ENCODE measurements at places on chromosomes 16 and 17. TPM values are rescaled to one million over a fixed set of nuclear protein-coding genes. Genes with fewer than 3 reads are reported as not detected.
A peak's percentile ranks its signal among the peaks of the same experiment; 100 is the strongest.

DNA sequence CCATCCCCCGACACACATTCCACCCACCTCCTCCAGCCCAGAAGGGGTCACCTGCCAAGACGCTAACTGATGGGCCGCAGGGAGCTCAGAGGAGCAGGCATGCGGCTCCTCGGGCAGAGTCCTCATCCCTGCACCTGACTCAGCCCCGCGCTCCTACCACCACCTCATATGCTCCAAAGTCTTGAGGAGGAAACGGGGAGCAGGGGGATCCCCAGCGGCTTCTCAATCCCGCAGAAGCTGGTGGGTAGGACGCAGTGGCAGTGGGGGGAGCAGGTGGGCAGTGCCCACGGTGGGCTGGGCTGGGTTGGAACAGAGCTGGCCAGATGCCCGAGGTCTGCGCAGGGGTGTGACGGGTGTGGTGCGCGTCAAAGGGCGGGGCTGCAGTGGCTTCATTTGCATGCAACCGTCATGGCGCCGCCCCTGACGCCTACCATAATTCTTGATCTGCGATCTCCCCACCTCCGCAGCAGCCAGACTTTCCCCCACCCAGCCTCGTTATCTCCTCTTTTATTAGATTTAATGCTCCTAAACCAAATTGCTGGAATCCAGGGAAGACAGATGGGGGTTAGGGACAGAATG lies 39.0 kb upstream of the EMP2 start:
- H3K4me1 ChIP-seq: peaks cover 22% of the 10 kb centered on the region
- peak; percentile 48 for DNase-seq
- H3K27ac ChIP-seq: peak overlapping the region; percentile 78
- no peak overlapping the region for H3K4me3 ChIP-seq
- H3K27me3 ChIP-seq: no peaks in the 10 kb centered on the region

DNA sequence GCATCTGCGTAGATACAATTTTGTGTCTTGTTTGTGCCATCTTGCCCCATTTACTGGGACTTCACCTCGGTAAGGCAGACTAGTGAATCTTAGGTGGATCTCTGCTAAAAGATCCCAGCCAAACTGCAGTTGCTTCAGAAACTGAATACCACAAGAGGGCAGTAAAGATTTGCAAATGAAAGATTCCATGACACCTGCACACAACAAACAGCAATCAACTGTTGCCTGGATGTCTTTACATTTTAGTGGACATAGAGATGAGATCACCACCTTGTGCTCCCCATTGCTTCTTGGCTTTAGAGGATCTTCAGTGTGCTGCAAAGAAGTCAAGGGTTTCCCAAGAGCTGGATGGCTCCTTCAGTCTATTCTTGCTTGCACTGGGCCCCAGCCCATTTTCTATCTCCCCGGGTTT lies 119.2 kb upstream of the CACNG5 start:
- peaks cover 5% of the 10 kb centered on the region for H3K4me1 ChIP-seq
- H3K27me3 ChIP-seq: no peaks in the 10 kb centered on the region
- peak; percentile 75 for DNase-seq
- no peak overlapping the region for H3K27ac ChIP-seq
- H3K4me3 ChIP-seq: no peak overlapping the region

FAM234A gene
- 78.5 TPM for total RNA-seq

- no peaks in the 10 kb centered on the region for H3K36me3 ChIP-seq
- peak; percentile 51 for DNase-seq
- no peaks in the 10 kb centered on the region for H3K27me3 ChIP-seq
- H3K27ac ChIP-seq: no peak overlapping the region
Observed at GRCh38 chr16:65988024-65988595, 378.4 kb upstream of the CDH5 start.

GRCh38 chr16:69233124-69233523 lies 46.2 kb downstream of the SNTB2 start:
- H3K4me1 ChIP-seq: peaks cover 8% of the 10 kb centered on the region
- H3K27me3 ChIP-seq: no peaks in the 10 kb centered on the region
- H3K4me3 ChIP-seq: no peak overlapping the region
- no peaks in the 10 kb centered on the region for H3K36me3 ChIP-seq
- H3K27ac ChIP-seq: no peak overlapping the region

KRTAP2-2 gene
- total RNA-seq: not detected

PTX4 gene
- total RNA-seq: 0.25 TPM

DNA sequence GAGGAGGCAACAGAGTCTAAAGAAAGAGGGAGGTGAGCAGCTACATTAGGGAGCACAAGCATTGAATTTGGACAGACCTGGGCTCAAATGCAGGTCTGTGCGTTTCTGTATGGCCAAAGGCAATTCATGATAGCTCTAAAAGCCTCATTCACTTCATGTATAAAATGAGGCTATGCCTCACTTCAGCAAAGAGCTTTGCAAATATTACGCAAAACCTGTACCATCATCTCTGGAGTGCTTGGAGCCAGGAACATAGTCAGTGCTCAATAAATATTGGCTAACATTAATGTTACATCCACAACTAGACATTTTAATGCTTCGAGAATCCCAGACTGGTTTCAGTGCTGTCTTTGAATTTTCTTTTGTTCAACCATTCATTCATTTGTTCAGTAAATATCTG lies 254.7 kb upstream of the CDH11 start:
- H3K36me3 ChIP-seq: no peaks in the 10 kb centered on the region
- peaks cover 3% of the 10 kb centered on the region for H3K4me1 ChIP-seq
- H3K27ac ChIP-seq: no peak overlapping the region
- H3K27me3 ChIP-seq: no peaks in the 10 kb centered on the region
- no peak overlapping the region for H3K4me3 ChIP-seq

TBC1D3I gene
- not detected for total RNA-seq

DNA sequence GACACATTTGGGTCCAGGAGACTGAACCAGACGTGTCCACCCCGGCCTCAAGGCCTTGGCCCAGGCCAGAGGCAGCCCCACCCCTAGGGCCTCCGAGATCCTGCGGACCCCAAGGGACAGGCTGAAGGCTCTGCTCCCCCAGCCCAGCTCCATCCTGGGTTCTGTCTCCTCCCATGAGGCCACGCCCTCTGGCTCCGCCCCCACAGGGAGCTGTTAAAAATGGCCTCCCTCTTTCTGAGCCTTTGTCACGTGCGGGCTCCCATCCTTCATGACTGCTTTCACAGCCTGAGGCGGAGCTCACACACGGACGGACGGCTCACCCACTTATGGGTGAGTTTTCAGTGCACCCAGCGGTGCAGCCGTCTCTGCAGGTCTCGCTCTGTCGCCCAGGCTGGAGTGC lies 6.5 kb upstream of the CACNA1H start:
- no peak overlapping the region for H3K4me3 ChIP-seq
- no peaks in the 10 kb centered on the region for H3K36me3 ChIP-seq

DNA sequence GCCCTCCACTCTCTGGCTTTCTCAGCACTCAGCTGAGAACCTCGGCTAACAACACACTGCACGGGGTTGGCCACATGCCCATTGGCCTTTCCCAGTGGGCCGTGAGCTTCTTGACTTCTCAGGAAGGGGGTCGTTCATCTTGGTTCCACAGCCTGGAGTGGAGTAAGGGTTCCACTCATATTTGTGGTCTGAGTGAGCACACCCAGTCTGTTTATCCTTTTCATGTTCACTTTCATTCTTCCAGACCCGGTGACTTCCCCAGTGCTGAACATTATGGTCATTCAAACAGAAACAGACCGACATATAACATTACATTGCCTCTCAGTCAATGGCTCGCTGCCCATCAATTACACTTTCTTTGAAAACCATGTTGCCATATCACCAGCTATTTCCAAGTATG lies 8.2 kb downstream of the MILR1 start:
- no peaks in the 10 kb centered on the region for H3K27me3 ChIP-seq
- H3K4me1 ChIP-seq: no peaks in the 10 kb centered on the region
- DNase-seq: no peak

DNA sequence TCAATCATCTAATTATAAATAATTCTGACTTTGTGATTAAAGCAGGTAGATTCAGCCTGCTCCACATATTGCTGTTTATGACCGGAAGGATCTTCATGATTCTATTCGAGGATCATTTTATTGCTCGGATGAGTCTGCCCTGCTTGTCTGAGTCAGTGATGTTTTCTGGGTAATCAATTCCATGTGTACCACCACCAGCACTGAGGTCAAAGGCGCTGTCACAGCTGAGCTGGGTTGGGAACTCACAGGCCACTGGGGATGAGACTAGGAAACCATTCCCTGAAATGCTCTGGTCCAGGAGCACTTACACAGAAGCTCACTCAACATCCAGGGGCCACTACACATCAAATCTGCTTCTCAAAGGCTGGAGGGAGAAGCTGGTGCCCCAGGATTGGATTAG lies 30.4 kb upstream of the ERN1 start:
- no peak overlapping the region for H3K27ac ChIP-seq
- peaks cover 15% of the 10 kb centered on the region for H3K4me1 ChIP-seq
- peaks cover 8% of the 10 kb centered on the region for H3K36me3 ChIP-seq
- no peak for DNase-seq
- no peaks in the 10 kb centered on the region for H3K27me3 ChIP-seq

KRT16 gene
- total RNA-seq: not detected

- no peak overlapping the region for H3K27ac ChIP-seq
- H3K27me3 ChIP-seq: no peaks in the 10 kb centered on the region
- no peak overlapping the region for H3K4me3 ChIP-seq
- peaks cover 15% of the 10 kb centered on the region for H3K4me1 ChIP-seq
Observed at GRCh38 chr17:74778960-74779359, 2.8 kb upstream of the NAT9 start.

- no peaks in the 10 kb centered on the region for H3K27me3 ChIP-seq
- no peak overlapping the region for H3K4me3 ChIP-seq
- H3K27ac ChIP-seq: no peak overlapping the region
- no peak for DNase-seq
- H3K4me1 ChIP-seq: no peaks in the 10 kb centered on the region
Observed at GRCh38 chr16:71384073-71384724, 25.7 kb downstream of the CALB2 start.

- no peaks in the 10 kb centered on the region for H3K36me3 ChIP-seq
- peak overlapping the region; percentile 83 for H3K27ac ChIP-seq
- no peaks in the 10 kb centered on the region for H3K27me3 ChIP-seq
- peaks cover 9% of the 10 kb centered on the region for H3K4me1 ChIP-seq
Observed at GRCh38 chr17:57945996-57946797, 9.0 kb downstream of the CUEDC1 start.

GRCh38 chr17:80499961-80500665 lies 23.7 kb upstream of the NPTX1 start:
- H3K27me3 ChIP-seq: no peaks in the 10 kb centered on the region
- DNase-seq: no peak
- H3K36me3 ChIP-seq: no peaks in the 10 kb centered on the region
- no peak overlapping the region for H3K4me3 ChIP-seq
- no peaks in the 10 kb centered on the region for H3K4me1 ChIP-seq
- H3K27ac ChIP-seq: no peak overlapping the region

- no peak overlapping the region for H3K27ac ChIP-seq
- no peaks in the 10 kb centered on the region for H3K36me3 ChIP-seq
- H3K27me3 ChIP-seq: peaks cover 17% of the 10 kb centered on the region
Observed at GRCh38 chr16:83681381-83681956, 126.3 kb upstream of the HSBP1 start.

DNA sequence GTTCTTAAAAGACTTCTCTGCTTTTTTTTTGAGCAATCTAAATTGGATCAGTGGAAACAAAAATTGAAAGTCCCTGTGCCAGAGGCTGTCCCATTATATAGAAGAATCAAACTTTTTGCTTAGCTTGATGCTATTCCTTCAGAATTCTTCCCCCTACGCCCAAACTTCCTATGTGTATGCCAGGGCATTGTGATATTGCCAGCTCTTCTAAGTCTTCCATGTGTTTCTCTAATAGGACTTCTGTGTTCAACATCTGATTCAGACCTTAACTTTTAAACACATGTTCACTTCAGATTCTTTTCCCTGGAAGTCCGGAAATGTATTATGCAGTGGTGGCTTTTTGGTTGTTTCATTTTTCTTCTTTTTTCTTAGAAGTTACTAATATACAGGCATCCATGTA lies 18.7 kb downstream of the PTRH2 start:
- DNase-seq: no peak
- no peak overlapping the region for H3K4me3 ChIP-seq
- no peaks in the 10 kb centered on the region for H3K4me1 ChIP-seq
- peaks cover 48% of the 10 kb centered on the region for H3K36me3 ChIP-seq
- no peak overlapping the region for H3K27ac ChIP-seq

DNA sequence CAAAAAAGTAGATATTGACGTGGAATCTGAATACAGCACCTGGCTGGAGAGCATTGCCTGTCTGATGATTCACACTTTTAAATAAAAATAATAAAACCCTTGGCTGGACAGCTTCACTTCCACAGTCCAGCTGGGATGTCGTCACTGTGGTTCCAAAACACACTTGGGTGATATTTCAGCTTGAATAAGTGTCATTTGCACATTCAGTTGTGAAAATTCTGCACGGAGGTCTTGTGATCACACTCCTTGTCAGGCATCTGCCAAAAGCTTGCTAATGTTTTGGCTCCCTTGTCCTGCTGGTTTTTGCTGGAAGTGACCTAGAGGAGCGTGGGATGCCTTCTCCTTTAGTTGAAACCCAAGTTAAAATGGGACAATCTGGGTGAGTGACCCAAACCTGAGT lies 60.7 kb downstream of the PCTP start:
- no peaks in the 10 kb centered on the region for H3K36me3 ChIP-seq
- no peak for DNase-seq
- H3K27ac ChIP-seq: no peak overlapping the region
- peaks cover 4% of the 10 kb centered on the region for H3K4me1 ChIP-seq
- H3K27me3 ChIP-seq: no peaks in the 10 kb centered on the region
- no peak overlapping the region for H3K4me3 ChIP-seq

KCNG4 gene
- total RNA-seq: not detected

DNA sequence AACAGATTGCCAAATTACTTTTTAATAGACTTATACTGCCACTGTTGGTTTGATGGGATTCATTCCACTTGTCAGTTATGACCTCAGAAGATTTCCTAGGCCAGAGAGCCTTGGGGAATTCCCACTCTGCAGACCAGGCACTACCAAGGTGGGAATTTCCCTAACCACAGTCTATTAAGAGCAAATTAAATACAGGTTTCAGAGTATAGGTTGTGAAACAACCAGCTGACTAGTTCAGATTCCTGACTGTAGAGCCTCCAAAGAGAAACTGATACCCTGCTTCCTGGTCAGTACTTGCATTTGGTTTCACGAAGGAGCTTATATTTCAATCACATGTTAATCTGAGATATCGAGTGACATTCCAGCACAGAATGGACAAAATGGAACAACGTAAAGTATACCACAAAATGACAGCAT lies 186.5 kb downstream of the STX8 start:
- no peaks in the 10 kb centered on the region for H3K4me1 ChIP-seq
- H3K36me3 ChIP-seq: no peaks in the 10 kb centered on the region
- no peak overlapping the region for H3K4me3 ChIP-seq
- H3K27me3 ChIP-seq: no peaks in the 10 kb centered on the region
- DNase-seq: no peak

- no peak overlapping the region for H3K4me3 ChIP-seq
- peaks cover 3% of the 10 kb centered on the region for H3K27me3 ChIP-seq
- H3K4me1 ChIP-seq: peaks cover 3% of the 10 kb centered on the region
- no peaks in the 10 kb centered on the region for H3K36me3 ChIP-seq
- peak; percentile 48 for DNase-seq
- no peak overlapping the region for H3K27ac ChIP-seq
Observed at GRCh38 chr17:35543856-35544255, 6.4 kb upstream of the SLFN12L start.

DNA sequence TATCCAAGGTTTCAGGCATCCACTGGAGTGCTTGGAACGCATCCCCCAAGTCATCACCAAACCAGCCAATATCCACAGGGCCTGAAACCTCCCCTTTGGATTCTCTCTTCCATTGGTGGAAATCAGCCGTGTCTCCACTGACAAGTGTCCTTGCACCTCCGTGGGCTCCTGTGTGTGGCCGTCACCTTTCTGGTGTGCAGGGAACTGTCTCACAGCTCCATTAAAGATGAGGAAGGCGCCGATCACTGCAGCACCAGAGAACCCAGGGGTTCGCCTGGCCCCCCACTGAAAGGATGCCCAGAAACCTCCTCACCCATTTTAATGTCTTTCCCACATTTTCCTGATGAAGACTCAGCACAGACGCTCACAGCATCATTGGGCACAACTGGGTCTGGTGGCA lies 17.8 kb upstream of the METRNL start:
- no peak overlapping the region for H3K27ac ChIP-seq
- no peak for DNase-seq
- H3K4me3 ChIP-seq: no peak overlapping the region
- H3K27me3 ChIP-seq: no peaks in the 10 kb centered on the region
- no peaks in the 10 kb centered on the region for H3K4me1 ChIP-seq
- no peaks in the 10 kb centered on the region for H3K36me3 ChIP-seq

Data from lung (tissue), 17 donors.